ENCODE measurements at places on chromosomes 12 and 14.
A peak's percentile ranks its signal among the peaks of the same experiment; 100 is the strongest.

DNA sequence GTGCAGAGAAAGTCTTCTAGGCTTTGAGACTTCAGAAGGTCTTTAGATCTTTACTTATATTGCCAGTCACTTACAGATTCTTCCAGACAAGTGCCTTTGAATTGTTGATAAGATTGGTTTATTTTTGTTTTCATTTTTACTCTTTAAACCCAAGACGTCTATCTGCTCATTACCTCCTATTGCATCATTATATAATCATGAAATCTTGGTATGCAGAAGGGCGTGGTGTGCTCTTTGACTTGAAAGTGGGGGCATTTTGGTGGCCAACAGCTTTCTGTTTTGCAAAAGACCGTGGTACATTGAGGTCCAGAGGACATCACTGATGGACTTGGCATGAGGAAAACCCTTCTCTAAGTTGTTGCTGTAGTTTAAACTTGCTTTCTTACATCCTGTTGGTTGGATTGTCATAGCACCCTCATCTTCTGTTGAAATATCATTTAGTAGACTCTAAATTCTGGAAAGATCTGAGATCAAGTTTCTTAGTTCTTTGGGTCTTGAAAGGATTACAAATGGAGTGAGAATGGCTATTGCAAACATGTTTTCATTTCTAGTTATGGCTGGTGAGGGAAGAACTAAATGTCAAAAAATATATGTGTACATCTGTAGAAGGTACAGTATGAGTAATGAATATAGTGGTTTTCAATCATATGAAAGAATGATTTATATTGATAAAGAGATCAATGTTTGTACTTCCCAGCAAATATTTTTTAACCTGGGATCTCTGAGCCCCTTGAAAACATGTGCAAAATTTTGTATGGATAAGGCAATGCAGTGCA is 441.8 kb downstream of the NRXN3 start:
- DNase-seq, result no peak

DNA sequence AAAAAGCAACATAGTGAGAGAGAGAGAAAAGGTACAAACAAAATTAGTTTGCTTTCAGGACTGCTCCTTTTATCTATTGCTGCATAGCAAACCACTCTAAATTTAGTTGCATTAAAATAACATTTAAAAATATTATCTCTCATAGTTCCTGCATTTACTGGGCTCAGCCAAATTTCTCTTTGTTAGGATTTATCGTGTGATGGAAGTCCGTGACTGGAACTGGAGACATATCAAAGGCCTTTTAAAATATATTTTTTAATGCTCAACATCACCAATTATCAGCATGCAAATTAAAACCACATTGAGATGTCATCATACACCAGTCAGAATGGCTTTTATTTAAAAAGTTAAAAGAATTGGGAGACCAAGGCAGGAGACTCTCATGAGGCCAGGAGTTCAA is 107.6 kb upstream of the SYT1 start:
- no peak for DNase-seq

DNA sequence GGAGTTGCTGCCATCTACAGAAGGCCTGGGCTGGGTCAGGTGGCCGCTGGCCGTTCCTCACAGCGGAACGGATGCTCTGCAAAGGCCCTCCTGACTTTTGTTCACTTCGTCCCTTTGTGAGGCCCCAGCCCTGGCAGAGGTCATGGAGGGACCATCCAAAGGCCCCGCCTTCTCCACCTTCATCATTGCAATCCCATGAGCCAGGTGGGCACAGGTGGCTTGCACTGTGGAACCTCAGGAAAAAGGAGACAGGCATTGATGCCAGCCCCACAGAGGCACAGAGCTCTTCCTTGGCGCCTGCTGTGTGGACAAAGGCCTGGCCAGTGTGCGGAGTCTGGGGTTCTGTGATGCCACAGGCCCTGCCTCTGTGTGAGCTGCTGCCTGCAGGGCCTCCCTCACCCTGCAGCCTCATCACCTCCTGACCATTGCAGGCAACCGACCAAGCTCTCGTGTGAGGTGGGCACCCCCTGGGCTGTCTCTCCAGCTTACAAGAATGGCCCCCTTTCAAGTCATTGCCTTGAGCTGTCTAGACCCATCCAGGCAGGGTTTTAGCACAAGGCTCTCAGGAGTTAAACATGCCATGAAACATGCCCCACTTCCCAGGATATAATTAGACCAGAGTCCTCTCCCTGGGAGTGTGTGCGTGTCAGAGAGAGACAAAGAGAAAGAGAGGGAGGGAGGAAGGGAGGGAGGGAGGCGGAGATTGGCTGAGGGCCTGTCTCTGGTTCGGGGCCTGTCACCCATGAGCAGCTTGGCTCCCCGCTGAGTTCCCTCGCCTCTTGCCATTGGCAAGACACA is 19.3 kb downstream of the NFKBIA start:
- peak; percentile 92 for DNase-seq

DNA sequence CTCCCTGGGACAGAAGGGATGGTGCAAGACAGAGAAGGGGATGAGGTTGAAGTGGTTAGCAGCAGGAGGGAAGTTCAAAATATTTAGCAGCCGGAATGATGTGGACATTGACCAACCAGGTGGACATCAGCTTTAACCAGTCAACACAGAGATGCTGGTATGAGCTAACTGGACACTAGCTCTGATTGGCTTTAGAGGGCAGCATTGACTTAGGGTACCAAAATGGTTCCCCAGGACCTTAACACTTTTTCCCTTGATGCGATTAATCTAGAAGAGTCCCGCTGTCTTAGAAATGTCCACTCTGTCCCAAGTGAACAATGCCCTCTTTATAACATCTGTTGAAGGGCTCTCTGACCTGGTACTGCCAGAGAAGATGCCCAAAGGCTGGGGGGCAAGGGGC is 134.0 kb upstream of the GSC start:
- DNase-seq, result no peak

DNA sequence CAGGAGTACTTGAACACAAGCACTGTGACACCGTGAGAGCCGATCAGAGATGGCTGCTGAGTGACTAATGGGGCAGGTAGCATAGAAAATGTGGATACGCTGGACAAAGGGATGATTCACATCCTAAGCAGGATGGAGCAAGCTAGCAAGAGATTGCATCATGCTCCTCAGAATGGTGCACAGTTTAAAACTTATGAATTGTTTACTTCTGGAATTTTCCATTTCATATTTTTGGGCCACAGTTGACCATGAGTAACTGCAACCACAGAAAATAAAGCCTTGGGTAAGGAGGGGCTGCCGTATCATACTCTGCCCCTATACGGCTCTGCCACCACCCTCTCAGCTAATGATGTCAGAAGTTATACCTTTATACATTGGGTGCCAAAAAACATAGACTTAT is 23.3 kb upstream of the MARK3 start:
- peak; percentile 96 for DNase-seq

GRCh38 chr12:124510301-124510970 is 57.0 kb downstream of the NCOR2 start:
- DNase-seq, result no peak

- DNase-seq, result no peak
These were observed 10.9 kb downstream of the PLEKHD1 start for GRCh38 chr14:69495341-69495921.

DNA sequence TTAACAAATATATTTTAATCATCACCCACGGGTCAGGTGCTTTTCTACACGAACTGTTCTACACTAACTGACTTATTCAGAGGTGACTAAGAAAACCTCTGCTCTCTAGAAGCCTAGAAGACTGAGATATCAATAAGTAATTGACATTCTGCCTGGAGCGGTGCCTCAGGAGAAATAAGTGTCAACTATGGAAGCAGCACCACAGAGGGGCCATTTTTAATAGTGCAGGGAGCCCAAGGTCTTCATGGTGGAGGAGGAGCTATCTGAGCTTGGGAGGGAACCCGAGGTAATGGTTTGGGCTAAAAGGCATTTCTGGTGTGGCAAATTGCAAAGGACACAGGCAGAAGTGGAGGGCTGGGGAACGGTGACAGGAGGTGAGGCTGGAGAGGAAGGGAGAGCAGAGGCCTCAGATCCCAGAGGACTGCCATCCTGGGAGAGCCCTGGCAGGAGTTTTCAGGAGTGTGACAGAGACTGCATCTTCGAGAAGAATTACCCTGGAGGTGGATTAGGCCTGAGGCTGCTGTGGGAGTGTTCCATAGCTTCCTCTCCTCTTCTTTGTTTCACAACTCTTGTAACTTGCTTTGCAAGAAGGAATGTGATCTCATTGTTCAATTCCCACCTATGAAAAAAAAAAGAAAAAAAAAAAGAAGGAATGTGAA is 123.1 kb downstream of the NPAS3 start:
- peak; percentile 56 for DNase-seq

DNA sequence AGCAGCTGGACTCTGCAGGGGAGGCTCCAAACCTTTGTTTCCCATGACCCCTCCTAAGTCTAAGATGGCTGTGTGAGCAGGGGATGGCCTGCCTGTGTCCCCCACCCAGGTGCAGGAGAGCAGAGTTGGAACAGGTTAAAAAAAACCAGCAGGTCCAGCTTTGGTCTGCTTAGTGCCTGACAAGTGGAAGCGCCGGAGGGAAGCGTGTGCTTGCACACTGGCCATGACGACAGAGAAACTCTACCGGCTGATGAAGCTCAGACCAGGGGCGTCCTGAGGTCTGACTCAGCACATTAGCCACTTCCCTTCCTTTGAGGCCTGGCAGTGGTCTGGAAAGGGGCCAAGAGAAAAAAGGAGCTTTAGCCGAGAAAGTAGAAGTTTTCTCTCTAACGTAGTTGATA is 280.1 kb downstream of the VRK1 start:
- DNase-seq, result peak; percentile 3

DNA sequence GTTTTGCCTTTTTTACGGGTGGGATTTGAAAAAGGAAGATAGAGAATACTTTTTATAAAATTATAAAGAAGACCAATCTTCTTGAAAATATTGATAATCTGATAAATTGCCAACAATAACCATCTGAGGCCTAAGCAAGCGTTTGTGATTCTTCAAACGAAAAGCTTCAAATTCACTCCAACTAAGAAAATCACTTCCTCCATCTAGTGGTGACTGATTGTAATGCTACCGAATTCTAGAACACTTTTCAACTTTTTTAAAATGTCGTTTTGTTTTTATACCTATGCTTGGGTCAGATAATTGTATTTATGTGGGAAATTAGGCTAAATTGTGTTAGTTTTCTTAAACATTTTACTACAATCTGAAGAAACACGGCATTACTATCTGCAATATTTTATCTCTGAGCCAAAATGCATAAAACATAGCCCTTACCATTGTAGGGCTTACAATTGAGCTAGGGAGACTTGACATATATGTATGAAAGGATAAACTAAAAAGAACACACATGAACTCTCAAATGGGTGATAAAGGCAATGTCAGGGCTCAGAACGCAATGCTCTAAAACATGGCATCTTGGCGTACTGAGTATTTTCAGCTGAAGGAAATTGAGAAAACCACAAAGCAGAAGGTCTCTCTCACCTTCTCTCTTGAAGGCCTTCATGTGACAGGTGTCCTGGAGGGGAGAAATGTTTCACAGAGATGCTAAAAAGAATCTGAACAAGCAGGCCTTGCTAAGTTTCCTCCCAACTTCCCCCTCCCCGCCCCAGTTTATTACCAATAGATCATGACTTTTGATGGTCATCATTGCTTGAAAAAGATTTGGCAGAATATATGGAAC is 36.8 kb upstream of the G2E3 start:
- peak; percentile 70 for DNase-seq
